ENCODE measurements at places on chromosomes 2 and 18. TPM values are rescaled to one million over a fixed set of nuclear protein-coding genes. Genes with fewer than 3 reads are reported as not detected.

GRCh38 chr2:40197121-40197520, 254.8 kb downstream of the SLC8A1 start:
- no peak for DNase-seq

DNA sequence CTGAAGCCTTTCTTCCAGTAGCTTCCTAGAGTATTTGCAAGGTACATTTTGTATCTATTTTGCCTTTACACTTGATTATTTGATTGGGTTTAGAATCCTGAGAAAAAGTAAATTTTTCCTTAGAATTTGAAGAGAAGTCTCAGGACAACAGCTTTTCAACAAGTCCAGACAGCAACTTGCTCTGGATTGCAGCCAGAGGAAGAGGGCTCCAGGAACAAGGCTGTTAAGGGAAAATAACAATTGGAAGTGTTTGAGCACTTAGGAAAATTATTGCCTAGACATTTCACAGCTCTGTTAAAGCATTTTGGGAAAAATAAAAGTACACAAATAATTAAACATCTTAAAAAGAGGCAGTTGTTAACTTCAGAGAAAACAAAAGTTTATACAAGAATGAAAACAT, 58.3 kb upstream of the RAPGEF4 start:
- peak; percentile 43 for DNase-seq

GRCh38 chr2:143254110-143254509, 124.9 kb downstream of the ARHGAP15 start:
- no peak for DNase-seq

GRCh38 chr2:133157141-133157540, 411.1 kb downstream of the NCKAP5 start:
- no peak for DNase-seq

The SLC11A1 gene
- polyA plus RNA-seq: 0.51 TPM

Measured in mammary epithelial cell (primary cell).